AG10803 (cell line): ENCODE measurements at places on chromosomes 7 and 10.
A peak's percentile ranks its signal among the peaks of the same experiment; 100 is the strongest.

DNA sequence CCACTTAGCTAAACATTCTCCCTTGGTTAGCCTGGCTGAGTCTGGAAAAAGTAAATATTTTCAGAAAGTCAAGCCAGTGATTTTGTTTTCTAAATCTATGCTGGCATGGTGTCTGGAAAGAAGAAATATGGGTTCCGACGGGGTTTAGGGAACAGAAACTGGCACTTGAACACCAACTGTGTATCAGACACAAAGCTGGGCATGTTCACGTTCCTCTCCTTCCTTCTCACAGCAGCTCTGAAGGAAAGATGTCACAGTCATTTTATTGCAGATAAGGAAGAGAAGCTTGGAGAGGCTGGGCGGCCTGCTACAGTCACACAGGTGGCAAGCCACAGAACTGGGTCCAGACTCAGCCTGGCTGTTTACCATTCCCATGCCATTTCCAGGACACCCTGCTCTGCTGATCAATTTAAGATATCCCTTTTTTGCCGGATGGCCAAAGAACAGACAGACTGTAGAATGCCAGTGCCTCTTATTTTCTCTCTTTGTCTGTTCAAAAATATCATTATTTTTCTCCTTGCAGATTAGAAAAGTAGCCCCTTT is 118.8 kb downstream of the HERPUD2 start:
- no peak for DNase-seq

DNA sequence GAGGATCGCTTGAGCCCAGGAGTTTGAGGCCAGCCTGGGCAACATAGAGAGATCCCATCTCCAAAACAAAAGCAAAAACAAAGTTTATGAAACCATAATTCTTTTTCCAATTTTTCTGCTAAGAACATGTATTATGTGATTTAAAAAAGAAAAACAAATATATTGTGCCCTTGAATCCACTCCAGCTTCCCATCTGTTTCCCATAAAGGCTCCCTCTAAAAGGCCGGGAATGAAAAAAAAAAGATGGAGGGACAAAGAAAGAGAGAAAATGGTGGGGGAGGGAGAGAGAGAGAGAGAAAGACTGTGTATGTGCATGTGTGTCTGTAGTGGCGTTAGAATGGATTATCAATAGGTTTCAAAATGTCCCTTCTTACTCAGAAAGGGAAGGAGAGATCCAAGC is 20.5 kb upstream of the GSDME start:
- DNase-seq, result peak; percentile 35

DNA sequence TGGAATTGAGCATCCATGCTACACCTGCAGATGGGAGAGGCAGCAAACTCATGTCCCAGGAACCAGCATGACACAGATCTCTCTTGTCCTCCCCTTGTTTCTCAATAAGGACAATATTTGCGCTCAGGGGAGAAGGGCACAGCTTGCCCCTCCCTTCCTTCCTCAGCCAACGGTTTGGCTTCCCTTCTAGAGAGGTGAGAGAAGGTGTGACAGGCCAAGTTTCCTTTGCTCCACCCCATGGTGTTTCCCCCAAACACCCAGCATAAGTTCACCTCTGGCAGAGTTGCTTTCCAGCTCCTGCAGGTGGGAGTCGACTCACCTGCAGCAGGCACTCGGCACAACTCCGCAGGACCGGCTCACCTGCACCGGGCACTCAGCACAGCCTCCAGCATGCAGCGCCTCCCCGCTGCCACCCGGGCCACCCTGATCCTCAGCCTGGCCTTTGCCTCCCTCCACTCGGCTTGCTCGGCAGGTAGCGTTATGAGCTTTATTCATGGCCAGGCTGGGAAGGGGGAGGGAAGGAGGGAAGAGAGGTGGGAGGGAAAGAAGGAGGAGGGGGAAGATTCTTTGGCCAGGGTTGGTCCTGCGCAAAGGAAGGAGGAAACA is at the start of the genes ATP6V0A4 and TMEM213:
ATP6V0A4 (minus strand) TSS at position 482 of the 606 bp plus-strand sequence. CDS start 26,949 bp downstream, outside the sequence.
TMEM213 (plus strand) TSS at position 280 of the 606 bp plus-strand sequence; CDS start at position 391, 111 bp downstream.
- no peak for DNase-seq

DNA sequence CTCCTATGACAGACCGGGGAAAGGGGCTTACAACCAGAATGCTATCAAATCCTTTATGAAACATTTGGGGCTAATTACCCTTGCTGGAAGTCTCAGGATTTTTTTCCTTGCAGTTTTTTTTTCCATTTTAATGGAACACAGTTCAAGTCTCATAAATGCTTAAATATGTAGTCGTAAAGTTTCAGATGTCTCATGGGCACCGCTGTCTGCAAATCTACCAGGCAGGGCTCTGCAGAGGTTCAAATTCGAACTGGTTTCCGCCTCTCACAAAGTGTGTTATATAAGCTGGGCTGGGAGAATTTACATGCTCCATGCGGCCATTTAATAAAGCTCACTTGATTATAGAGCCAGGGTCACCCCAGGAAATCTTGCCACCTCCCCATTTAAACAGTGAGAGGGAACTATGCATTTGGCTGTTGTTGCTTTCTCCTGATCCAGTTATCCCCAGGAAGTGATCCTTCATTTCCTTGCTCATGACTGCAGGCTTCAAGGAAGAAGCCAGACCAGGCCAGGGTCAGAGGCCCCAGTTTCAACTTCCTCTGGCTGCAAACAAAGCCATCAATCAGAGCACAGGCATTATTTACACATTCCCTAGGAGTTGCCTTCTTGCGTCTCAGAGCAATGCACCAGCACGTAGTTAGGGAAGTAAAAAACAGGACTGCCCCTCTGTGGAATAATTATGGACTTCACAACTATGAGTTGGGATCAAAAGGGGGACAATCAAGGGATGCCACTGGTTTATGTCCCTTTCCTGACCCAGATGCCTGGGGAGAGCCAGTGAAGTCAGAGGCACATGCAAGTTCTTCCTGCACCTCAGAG is 358.8 kb downstream of the PRPF18 start:
- peak; percentile 29 for DNase-seq

DNA sequence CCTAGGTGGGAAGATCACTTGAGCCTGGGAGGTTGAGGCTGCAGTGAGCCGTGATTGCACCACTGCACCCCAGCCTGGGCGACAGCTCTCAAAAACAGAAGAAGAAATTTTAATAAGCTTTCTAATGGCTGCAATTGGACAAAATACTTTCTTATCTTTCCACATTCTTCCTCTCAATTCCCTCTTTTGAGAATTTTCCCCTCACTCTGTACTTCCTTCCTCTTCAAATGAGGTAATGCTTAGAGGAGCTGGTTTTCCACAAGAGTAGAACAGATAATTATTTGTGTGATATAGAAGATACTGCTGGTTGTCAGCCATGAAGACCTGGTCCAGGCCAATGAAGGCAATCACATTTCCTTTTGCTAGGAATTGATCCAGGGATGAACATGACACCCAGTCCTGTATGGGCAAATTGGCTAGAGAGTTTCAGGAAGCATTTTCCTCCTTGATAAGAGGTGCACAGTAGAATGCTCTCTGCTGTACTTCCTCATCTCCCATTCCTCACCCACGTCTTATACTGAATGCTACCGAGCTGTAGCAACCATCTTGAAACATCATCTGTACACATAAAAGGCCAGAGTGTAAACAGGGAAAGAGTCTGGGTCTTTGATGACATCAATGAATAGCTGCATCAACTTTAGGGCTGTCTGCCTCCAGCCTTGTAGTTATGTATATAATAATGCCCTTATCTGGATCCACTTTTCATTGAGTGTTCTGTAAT is 103.9 kb downstream of the CDK6 start:
- DNase-seq, result no peak

- no peak for DNase-seq
These were observed 372.6 kb downstream of the PHF14 start for GRCh38 chr7:11346302-11346701.
